ENCODE measurements at places on chromosomes 6 and 20.
A peak's percentile ranks its signal among the peaks of the same experiment; 100 is the strongest.

- no peaks in the 10 kb centered on the region for H3K27me3 ChIP-seq
- H3K36me3 ChIP-seq, result peaks cover 20% of the 10 kb centered on the region
- peaks cover 33% of the 10 kb centered on the region for H3K4me1 ChIP-seq
Observed at GRCh38 chr6:118644007-118644406, 7.4 kb downstream of the CEP85L start.

GRCh38 chr6:113632220-113632864, 224.8 kb upstream of the MARCKS start:
- H3K4me1 ChIP-seq, result peaks cover 15% of the 10 kb centered on the region
- no peak overlapping the region for H3K27ac ChIP-seq
- H3K4me3 ChIP-seq, result no peak overlapping the region
- DNase-seq, result peak; percentile 57
- H3K36me3 ChIP-seq, result no peaks in the 10 kb centered on the region

GRCh38 chr20:699342-699741, 23.7 kb upstream of the SCRT2 start:
- H3K4me1 ChIP-seq, result no peaks in the 10 kb centered on the region
- no peaks in the 10 kb centered on the region for H3K27me3 ChIP-seq
- H3K4me3 ChIP-seq, result no peak overlapping the region
- no peaks in the 10 kb centered on the region for H3K36me3 ChIP-seq
- no peak overlapping the region for H3K27ac ChIP-seq

DNA sequence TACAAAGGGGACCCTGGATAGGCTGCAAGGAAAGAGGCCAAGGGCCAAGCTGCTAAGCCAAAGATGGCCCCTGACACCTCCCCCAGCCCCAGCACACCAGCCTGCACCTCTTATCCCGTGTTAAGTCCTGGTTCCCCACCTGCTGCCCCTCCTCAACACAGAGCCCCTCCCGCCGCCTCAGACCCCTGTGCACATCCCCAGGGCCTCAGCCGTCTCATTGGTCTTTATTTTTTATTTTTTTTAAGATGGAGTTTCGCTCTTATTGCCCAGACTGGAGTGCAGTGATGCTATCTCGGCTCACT, 37.1 kb upstream of the MDFI start:
- peaks cover 4% of the 10 kb centered on the region for H3K4me1 ChIP-seq
- H3K27me3 ChIP-seq, result peaks cover 4% of the 10 kb centered on the region
- no peaks in the 10 kb centered on the region for H3K36me3 ChIP-seq
- no peak for DNase-seq
- no peak overlapping the region for H3K27ac ChIP-seq

DNA sequence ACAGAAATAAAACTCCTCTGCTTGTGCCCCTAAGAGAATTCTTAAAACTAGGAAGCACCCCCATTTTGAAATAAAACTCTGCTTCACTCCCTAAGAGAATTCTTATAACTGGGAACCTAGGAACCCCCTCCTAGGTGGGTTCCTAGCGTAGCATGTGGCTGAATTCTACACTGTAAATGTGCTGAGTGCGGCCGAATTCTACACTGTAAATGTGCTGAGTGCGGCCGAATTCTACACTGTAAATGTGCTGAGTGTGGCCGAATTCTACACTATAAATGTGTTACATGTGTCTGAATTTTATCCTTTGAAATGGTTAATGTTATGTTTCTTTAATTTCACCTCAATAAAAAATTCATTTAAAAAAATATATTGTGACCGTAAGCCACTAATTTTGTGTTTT, 79.3 kb downstream of the PSMB1 start:
- H3K27ac ChIP-seq, result no peak overlapping the region
- no peaks in the 10 kb centered on the region for H3K4me1 ChIP-seq
- peaks cover 5% of the 10 kb centered on the region for H3K27me3 ChIP-seq
- DNase-seq, result no peak
- no peaks in the 10 kb centered on the region for H3K36me3 ChIP-seq

DNA sequence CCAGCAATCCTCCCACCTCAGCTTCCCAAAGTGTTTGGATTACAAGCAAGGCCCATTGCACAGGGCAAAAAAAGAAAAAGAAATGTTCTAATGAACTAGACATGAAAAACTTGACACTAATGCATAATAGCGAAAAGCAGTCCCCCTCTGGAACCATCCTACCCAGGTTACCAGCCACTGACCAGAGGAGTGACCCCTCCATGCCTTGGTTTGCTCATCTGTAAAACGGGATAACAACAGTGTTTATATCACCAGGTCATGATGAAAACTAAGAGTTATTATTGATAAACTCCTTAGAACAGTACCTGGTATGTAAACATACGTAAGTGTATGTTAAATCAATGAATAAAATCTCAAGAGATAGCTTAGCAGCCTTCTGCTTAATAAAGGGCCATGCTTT, 3.3 kb upstream of the NHSL1 start:
- no peak overlapping the region for H3K27ac ChIP-seq
- no peaks in the 10 kb centered on the region for H3K4me1 ChIP-seq

GRCh38 chr6:147834084-147834776, 325.7 kb downstream of the SAMD5 start:
- no peak overlapping the region for H3K4me3 ChIP-seq
- H3K27ac ChIP-seq, result no peak overlapping the region
- no peaks in the 10 kb centered on the region for H3K4me1 ChIP-seq
- H3K36me3 ChIP-seq, result no peaks in the 10 kb centered on the region

- no peak overlapping the region for H3K4me3 ChIP-seq
- H3K36me3 ChIP-seq, result no peaks in the 10 kb centered on the region
- DNase-seq, result no peak
- H3K27ac ChIP-seq, result no peak overlapping the region
- H3K27me3 ChIP-seq, result no peaks in the 10 kb centered on the region
Observed at GRCh38 chr20:39661833-39662232, 699.7 kb downstream of the DHX35 start.

- H3K27ac ChIP-seq, result no peak overlapping the region
- H3K4me1 ChIP-seq, result peaks cover 7% of the 10 kb centered on the region
- peaks cover 6% of the 10 kb centered on the region for H3K36me3 ChIP-seq
- no peak for DNase-seq
Observed at GRCh38 chr6:137402143-137402680, 92.0 kb downstream of the OLIG3 start.

DNA sequence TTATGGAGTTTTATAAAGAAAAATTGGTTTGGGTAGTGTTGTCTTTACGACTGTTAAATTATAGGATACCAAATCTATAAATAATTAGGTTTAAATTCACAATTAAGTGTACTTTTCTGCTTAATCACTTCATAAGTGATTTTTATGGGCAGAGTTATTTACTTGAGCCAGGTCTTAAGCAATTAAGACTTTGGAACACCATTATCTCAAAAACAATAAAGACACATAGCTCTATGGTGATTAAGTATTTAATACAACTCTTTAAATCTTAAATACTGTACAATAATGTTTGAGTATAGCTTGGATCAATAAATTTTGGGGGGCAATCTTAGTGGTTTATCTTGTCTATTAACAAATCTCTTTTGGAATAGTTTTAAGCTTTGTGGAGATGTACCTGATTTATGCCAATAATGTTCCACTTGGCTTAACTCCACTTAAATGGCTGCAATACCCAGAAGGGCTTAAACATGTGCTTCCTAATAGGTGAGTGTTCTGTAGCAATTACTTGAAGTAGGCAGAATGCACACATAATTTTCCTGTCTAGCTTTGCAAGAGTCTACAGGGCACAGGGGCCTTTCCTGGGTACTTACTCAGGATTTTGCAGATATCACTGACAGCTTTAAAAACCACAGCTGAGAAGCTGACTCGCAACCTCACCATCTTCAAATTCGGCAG, 7.5 kb downstream of the FERMT1 start:
- no peaks in the 10 kb centered on the region for H3K4me1 ChIP-seq
- no peak overlapping the region for H3K4me3 ChIP-seq

DNA sequence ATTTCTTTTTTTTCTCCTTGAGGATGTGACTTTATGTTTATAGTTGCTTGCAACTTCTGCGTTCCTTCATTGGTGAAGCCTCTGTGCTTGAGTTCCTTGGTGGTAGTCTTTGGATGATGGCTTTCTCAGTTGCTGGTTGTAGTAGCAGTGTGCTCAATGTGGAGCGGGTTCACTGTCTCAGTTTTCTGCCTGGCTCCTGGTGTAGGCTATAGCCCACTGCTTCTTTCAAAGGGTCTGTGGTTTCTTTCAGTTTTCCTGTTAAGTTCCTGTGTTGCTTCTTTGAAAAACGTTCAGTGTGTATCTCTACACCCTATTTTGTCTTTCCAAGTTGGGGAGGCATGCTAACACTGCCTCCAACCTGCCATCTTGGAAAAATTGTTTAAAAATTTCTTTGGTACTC, 33.9 kb upstream of the ZBTB24 start:
- peaks cover 3% of the 10 kb centered on the region for H3K27me3 ChIP-seq
- no peaks in the 10 kb centered on the region for H3K36me3 ChIP-seq
- peaks cover 21% of the 10 kb centered on the region for H3K4me1 ChIP-seq
- H3K27ac ChIP-seq, result no peak overlapping the region
- DNase-seq, result no peak

- H3K4me3 ChIP-seq, result no peak overlapping the region
- H3K36me3 ChIP-seq, result no peaks in the 10 kb centered on the region
- DNase-seq, result no peak
- H3K27ac ChIP-seq, result no peak overlapping the region
- H3K27me3 ChIP-seq, result no peaks in the 10 kb centered on the region
Observed at GRCh38 chr6:101931766-101932165, 538.3 kb downstream of the GRIK2 start.

- peak; percentile 75 for DNase-seq
- peaks cover 1% of the 10 kb centered on the region for H3K36me3 ChIP-seq
- H3K27me3 ChIP-seq, result peaks cover 84% of the 10 kb centered on the region
- peaks cover 52% of the 10 kb centered on the region for H3K4me1 ChIP-seq
Observed at GRCh38 chr6:75204959-75205775, 686 bp downstream of the COL12A1 start.

- no peak overlapping the region for H3K4me3 ChIP-seq
- no peaks in the 10 kb centered on the region for H3K36me3 ChIP-seq
- H3K27ac ChIP-seq, result no peak overlapping the region
Observed at GRCh38 chr6:92683748-92684147, 735.6 kb downstream of the EPHA7 start.

- H3K27ac ChIP-seq, result no peak overlapping the region
- peaks cover 2% of the 10 kb centered on the region for H3K4me1 ChIP-seq
- no peaks in the 10 kb centered on the region for H3K36me3 ChIP-seq
- H3K4me3 ChIP-seq, result no peak overlapping the region
Observed at GRCh38 chr6:148523048-148523447, 180.4 kb downstream of the SASH1 start.

- H3K4me3 ChIP-seq, result no peak overlapping the region
- H3K4me1 ChIP-seq, result peaks cover 17% of the 10 kb centered on the region
- H3K36me3 ChIP-seq, result no peaks in the 10 kb centered on the region
- DNase-seq, result no peak
Observed at GRCh38 chr20:17874271-17875105, 94.1 kb downstream of the SNX5 start.

All from activated CD4-positive, alpha-beta T cell treated with anti-CD3 and anti-CD28 coated beads, Interleukin-2, amount 10 ng/mL, durations not matched to agents 24 days and 14 days (primary cell).